BJ (cell line): ENCODE measurements at places on chromosomes 3 and 15.

DNA sequence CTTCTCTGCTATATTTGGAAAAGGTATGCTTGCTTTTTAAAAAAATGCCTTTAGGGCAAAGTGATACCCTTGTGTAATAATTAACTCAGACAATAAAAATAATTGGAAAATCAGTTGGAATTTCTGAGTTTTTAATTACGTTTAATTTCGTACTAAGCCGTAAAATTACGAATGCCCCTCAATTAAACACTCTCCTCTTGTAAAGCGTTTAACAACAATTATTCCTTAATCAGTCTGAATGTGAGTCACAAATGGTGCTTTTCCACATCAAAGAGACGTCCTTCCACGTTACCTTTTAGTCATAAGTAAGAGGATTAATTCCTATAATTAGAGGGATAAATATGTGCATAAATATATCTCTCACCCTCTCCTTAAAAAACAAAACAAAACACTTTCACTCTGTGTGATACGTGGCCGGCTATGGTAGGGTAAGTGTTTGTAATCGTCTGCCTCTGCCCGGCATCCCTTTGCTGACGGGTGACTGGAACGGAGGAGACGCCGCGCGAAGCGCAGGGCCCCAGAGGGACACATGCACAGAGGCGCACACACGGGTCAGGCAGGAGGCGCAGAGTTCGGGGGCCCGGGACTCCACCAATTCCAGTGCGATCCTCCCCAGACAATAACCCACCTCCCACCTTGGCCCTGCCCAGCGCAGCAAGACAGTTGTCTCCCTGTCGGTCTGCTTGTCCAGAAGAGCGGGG lies 9.7 kb upstream of the MEIS2 start:
- DNase-seq: no peak

DNA sequence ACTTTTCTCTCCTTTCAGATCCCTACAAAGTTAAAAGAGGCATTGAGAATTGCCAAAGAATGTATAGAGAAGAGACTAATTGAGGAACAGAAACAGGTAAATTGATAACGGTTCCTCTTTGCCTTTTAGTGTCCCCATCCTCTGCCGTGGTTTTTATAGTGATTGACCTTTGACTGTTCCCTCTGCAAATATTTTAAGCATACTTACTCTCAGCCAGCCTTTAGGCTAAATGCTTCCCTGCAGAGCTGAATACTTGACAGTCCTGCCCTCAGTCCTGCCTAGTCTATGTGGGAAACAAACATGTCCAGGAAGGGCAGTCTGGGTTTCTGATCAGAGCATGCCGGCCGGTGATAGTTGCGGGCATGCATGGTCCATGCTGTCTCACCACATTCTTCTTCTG lies 24.7 kb downstream of the PDHB start:
- DNase-seq: no peak

GRCh38 chr3:150107429-150108175 lies 136.9 kb upstream of the PFN2 start:
- no peak for DNase-seq

GRCh38 chr3:162437480-162437879 lies 940.9 kb downstream of the OTOL1 start:
- DNase-seq: no peak

DNA sequence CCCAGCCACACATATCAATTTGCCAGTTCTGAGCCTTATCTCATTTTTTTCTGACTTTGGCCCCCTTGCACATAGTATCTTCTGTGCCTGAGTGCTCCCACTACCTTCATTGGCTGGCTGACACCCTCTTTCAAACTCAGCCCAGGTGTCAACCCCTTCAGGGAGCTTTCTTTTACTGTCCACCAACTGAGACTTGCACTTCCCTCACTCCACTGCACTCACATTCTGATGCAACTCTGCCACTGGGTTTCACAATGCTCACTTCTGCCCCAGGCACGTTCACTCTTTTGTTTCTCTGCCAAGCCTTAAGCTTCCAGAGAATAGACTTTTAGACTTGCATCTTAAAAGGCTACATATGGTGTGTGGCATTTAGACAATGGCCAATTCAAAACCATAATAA lies 101.5 kb upstream of the CBLB start:
- peak; percentile 67 for DNase-seq

DNA sequence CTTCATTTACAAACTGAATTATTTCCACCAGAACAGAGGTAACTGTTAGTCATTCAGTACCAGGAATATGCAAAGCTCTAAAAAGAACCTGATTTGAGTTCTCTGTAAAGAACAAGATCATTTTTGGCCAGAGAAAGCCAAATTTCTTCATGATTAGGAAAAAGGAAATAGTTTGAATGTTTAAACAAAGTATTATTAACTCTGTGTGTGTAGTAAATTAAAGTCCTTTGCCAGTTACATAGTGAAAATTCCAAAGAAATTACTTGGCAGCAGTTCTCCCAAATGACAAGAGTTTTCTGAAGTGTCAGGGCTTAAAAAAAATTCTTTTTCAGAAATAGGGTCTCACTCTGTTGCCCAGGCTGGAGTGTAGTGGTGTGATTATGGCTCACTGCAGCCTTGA lies 24.5 kb downstream of the QTRT2 start:
- DNase-seq: no peak
